T47D (cell line): ENCODE measurements at places on chromosomes 6 and 20.

- peak; percentile 54 for DNase-seq
Observed at GRCh38 chr6:35487658-35488516, 9.0 kb downstream of the TEAD3 start.

DNA sequence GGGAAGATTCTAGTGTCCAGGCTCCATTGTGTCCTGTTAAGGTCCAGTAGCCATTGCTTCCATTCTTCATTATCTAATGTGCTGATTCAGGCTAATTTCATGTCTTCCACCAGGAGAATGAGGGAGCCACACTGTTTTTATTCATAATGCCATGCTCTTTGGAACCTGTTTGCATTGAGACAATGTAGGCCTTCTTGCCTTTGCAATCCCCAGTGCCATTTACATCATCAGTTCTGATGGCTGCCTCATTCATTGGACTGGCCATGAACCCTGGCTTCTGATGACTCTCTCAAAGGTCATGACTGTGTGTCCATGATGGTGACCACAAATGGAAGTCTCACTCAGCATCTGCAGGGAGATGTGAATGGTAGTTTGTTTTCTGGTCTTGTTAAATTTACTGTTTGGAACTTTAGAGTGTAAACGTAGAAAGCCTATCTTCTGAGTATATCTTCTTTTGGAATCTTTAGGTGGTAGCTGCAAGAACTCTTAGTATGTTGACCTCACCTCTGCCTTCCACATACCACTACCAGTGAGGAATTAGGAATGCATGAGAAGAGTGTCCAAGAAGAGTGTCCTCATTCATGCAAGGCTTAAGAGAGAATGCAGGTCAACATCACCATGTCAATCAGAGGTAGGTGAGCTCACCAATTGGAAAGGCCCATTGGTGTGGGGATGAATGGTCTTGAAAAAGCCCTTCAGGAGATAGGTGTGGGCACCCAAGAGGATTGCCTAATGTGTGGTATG is 42.9 kb upstream of the ZFP64 start:
- no peak for DNase-seq

GRCh38 chr6:101537753-101538316 is 144.3 kb downstream of the GRIK2 start:
- no peak for DNase-seq

DNA sequence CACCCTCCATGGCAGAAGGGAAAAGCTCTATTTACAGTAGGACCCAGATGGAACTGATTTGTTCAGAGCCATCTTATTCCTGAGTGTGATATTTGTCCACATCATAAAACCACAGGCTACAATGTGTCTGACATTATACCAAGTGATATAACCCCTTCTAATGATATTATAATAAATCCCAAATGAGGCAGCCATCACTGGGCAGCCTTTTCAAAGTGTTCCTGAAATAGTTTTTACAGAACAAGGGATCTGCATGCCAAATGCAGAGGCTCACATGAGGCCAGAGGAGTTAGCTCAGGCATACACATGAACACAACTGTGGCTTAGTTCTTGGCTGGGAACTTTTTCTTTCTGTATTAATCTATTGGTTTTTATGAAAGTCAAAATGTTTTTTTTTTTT is 207.7 kb downstream of the MAFB start:
- DNase-seq = no peak

DNA sequence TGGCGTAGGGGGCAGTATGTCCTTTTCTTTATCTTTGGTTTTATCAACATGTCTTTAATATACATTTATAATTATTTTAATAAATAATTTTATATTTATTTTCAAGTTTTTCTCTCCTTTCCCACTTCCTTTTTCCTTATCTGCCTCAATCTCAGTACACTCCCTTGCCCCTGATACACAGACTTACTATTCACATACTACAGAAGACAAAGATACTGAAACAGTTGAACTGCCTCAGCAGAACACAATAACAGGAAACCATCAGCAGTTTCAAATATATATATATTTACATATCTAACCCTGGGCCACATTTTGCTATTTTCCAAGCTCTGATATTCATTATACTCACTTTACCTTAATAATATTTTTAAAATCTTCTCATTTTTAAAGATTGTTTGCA is 19.8 kb downstream of the IBTK start:
- no peak for DNase-seq

DNA sequence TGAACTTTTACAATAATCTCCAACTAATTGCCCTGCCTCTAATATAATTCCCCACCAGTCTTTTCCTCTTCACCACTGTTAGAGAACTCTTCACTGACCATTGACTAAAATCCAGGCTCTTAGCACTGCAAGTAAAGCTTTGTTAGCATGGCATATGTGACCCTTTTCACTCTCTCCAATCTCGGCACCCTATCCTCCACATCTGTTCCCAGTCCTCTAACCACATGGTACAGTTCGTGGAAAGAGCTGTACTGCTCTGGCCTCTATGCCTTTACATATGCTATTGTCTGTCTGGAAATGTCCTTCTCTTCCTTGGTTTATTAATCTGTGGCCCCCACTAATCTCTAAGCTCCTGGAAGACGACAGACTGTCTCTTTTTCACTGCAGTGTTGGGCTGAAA is 63.0 kb upstream of the EIF2S2 start:
- DNase-seq = no peak

- DNase-seq = no peak
Observed at GRCh38 chr6:2935566-2936291, 32.6 kb upstream of the SERPINB9 start.

DNA sequence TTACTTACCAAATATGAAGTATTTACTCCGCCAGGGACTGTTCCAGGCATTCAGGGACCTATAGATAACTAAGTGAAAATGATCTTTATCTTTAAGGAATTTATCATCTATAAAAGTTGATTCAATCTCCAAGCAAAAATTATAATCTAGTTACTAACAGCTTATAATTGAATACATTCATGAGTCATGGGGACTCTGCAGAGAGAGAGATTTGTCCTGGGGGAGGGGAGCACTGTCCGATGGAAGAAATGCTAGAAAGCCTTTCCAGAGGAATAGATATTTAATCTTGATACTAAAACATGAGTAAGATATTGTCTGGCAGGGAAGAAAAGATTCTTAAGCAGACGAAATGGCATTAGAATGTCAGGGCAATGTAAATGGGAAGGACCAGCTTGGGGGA is 139.3 kb downstream of the CD164 start:
- DNase-seq = no peak

- no peak for DNase-seq
Observed at GRCh38 chr6:83708970-83709747, at the start of gene SNAP91. TSS of gene SNAP91 (minus strand) at chr6:83709101. CDS start at chr6:83707927, 1,174 bp downstream.

DNA sequence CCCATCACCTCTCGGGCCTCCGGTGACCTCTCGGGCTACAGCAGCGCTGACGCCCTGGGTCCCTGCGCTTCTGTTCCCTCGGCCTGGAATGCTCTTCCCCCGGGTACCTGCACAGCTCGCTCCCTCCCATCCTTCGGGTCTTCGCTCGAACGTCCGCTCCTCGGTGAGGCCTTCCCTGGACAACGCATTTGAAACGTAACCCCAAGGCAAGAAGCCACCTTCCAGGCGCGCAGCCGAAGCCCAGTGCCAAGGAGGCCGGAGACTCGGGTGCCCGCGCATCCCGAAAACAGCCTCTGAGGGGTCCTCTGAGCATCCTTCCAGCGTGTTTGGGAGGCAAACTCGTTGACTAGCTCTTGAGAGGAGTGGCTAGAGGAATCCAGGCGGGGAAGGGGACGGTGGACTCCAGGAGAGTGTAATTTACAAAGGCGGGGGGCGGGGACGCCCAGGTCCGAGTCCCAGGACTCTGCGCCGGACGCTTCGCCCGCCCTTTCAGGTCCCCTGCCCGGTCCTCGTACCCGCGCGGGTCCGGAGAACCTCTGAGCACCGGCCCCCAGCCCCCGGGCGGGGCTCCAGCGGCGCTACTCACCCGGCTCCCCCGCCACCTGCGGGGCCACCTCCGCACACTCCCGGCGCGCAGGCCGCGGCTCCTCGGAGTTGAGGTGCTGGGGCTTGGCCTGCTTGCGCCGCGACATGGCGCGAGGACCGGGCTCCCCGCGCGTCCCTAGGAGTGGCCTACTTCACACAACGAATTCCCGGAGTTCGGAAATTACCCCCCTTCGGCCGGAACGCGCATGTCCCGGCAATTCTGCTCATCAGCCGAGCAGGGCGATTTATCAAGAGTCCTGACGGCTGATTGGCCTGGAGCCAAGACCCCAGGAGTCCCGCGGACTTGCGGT is 86.8 kb downstream of the ZFP64 start:
- DNase-seq = no peak

- no peak for DNase-seq
Observed at GRCh38 chr6:33568826-33569570, 11.1 kb downstream of the BAK1 start.

GRCh38 chr20:49675368-49676151 is 38.1 kb downstream of the B4GALT5 start:
- DNase-seq = no peak

GRCh38 chr6:130514712-130515111 is 148.9 kb downstream of the TMEM200A start:
- no peak for DNase-seq

DNA sequence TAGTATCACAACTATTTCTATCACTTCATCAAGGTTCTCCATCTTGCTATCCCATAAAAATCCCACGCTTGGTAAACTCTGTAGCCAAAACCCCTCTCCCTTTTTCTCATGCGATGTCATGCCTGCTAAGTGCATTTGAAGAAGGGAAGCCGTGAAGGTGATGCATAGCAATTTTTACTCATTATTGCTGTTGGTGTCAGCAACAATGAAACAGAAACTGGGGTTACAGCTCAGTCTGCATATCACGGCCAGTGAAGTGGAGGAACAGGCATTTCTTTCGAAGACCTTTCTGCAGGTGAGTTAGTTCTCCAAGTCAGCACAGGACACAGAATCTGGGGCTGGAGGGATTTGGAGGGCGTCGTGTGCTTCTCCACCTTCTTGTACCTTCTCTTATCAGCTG is 5.8 kb downstream of the UNC93A start:
- no peak for DNase-seq

- DNase-seq = no peak
Observed at GRCh38 chr20:57437672-57438330, 46.6 kb downstream of the RBM38 start.

DNA sequence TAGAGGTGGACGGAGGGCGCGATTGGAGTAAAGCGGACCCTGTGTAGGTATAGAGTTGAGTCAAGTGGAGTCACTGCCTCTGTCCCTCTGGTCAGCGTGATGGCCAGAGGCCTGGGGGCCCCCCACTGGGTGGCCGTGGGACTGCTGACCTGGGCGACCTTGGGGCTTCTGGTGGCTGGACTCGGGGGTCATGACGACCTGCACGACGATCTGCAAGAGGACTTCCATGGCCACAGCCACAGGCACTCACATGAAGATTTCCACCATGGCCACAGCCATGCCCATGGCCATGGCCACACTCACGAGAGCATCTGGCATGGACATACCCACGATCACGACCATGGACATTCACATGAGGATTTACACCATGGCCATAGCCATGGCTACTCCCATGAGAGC is 479 bp downstream of the SLC39A7 start:
- no peak for DNase-seq
